ENCODE measurements at places on chromosomes 11 and 22. TPM values are rescaled to one million over a fixed set of nuclear protein-coding genes. Genes with fewer than 3 reads are reported as not detected.

RIMBP3B gene
- 0.18 TPM for polyA plus RNA-seq

RTN4RL2 gene
- 3.1 TPM for polyA plus RNA-seq

CNTN5 gene
- polyA plus RNA-seq, result 20.8 TPM

LRRC56 gene
- polyA plus RNA-seq, result 4.9 TPM

- DNase-seq, result no peak
Measured at GRCh38 chr22:31802575-31802974, 48.8 kb downstream of the DEPDC5 start.

GRCh38 chr22:38213319-38213989 is 11.7 kb downstream of the MAFF start:
- no peak for DNase-seq

- no peak for DNase-seq
Measured at GRCh38 chr11:133697603-133698180, 147.6 kb downstream of the SPATA19 start.

DNA sequence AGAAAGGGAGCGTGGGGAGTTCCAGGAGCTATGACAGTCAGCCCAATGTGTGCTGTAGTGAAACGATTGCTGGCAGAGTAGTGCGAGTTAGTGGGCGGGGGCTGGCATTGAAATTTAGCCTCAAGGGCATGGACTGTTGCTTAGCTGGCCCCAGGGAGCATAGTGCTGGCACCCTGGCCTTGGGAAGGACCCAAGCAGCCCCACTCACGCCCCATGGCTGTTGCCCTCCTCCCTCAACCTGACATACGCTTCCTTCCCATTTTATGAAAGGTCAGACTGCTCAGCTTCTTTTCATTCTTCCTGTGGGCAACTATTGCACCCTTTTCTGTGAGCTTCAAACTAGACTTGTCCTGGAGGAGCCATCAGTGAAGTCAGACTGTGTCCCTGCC is 52.0 kb upstream of the SUSD2 start:
- DNase-seq, result no peak

DNA sequence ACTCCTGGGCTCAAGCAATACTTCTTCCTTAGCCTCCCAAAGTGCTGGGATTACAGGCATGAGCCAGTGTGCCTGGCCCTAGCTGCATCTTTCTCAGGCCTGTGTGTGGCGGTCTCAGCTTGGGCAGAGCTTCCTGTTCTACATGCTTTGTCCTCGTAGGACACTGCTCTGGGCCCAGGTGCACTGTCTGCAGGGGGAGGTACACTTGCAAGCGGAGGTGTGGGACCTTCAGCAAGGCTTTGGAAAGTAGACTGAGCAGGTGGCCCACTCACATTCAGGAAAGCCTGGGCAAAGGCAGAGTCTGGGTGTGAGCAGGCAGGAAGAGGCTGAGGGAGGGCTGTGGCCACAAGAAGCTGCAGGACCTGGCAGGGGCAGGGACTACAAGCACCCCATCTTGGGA is 33.6 kb upstream of the SUSD2 start:
- DNase-seq, result no peak

All from left renal cortex interstitium (tissue), 4 donors.